ENCODE measurements at places on chromosomes 5 and 9. TPM values are rescaled to one million over a fixed set of nuclear protein-coding genes. Genes with fewer than 3 reads are reported as not detected.

DNA sequence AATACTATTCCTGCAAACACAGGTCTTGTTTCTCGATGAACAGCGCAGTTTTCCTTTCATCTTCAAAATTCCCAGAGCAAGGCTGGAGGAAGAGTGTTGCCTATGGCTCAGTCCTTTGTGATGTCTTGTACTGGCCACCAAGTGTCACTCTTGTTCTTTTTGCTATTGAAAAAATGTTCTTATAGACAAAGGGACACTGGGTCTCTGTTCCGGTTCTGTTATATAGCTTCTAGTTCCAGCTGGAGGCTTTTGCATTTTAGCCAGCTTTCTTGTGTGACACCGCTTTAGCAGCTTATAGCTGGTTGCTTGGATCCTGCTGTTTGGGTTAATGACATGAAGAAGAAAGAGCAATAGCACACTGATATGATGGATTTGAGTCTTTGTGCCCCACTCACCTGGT, 343.7 kb upstream of the KCNN2 start:
- DNase-seq: no peak

- no peak for DNase-seq
These were observed 444.3 kb upstream of the PIK3R1 start for GRCh38 chr5:67771221-67771620.

DNA sequence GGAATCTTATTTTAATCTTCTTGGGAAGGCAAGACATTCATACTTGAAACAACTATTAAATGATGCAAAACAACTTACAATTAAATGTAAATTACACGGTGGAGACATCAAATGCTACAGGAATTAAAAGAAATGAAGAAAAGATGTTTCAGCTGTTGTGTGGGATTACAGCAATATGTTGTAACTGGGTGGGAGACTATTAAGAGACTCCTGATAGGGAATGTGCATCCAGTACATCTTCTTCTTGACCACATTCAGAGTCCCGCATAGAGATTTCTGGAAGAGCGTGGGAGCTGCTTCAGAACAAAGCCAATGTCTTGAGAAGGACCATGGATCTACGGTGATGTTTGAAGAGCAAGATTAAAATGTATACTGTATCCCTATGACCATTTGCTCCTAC, 199.1 kb downstream of the PDE4D start:
- DNase-seq: no peak

Gene STC2
- 1.6 TPM for polyA plus RNA-seq

- no peak for DNase-seq
These were observed 66.8 kb downstream of the PTPDC1 start for GRCh38 chr9:94150890-94151650.

Gene PCDHA1
- polyA plus RNA-seq: not detected

Gene PPP3R2
- polyA plus RNA-seq: not detected

DNA sequence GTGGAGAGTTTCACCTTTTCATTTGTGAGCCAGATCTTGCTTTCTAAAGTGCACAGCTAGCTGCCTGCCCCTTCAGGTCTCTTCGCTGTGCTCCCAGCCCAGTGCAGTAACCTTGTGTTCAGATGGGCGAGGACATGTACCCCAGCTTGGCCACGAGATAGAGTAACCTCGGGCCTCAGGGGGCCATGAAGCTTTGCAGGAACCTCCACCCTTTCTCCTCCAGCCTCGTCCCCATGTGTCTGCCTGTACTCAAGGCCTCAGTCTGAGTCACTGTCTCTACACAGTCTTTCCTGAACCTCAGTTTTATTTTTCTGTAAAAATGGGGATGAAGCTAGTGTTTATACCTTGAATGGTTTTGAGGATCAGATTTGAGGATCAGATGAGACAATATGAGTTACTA, 37.9 kb downstream of the ERGIC1 start:
- DNase-seq: no peak

Gene P4HA2
- 31.0 TPM for polyA plus RNA-seq

Gene LRRC14B
- polyA plus RNA-seq: not detected

Gene FOXD4L5
- polyA plus RNA-seq: 0.10 TPM

- no peak for DNase-seq
These were observed 34.2 kb upstream of the TRPC7 start for GRCh38 chr5:136399527-136399926.

Gene PURA
- 11.6 TPM for polyA plus RNA-seq

- DNase-seq: no peak
These were observed 6.9 kb downstream of the PBX3 start for GRCh38 chr9:125754096-125754495.

DNA sequence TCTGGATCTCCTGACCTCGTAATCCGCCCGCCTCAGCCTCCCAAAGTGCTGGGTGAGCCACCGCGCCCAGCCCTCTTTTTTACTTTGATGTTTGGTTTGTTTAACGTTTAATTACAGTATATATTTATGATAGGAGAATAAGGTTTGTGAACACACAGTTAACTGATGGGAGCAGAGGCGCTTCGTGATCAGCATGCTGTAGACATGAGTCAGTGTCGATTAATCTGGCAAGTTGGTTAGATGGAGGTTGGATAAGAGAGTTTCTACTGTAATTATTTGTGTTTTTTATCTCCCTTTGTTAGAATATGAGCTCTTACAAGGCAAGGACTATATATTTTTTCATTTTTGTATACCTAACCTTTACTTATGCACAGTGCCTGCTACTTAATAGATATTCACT, 14.3 kb downstream of the ATG10 start:
- DNase-seq: no peak

Measured in right renal cortex interstitium (tissue), 3 donors.